Bronchial epithelial cell (primary cell): ENCODE measurements at places on chromosomes 1 and 21.

DNA sequence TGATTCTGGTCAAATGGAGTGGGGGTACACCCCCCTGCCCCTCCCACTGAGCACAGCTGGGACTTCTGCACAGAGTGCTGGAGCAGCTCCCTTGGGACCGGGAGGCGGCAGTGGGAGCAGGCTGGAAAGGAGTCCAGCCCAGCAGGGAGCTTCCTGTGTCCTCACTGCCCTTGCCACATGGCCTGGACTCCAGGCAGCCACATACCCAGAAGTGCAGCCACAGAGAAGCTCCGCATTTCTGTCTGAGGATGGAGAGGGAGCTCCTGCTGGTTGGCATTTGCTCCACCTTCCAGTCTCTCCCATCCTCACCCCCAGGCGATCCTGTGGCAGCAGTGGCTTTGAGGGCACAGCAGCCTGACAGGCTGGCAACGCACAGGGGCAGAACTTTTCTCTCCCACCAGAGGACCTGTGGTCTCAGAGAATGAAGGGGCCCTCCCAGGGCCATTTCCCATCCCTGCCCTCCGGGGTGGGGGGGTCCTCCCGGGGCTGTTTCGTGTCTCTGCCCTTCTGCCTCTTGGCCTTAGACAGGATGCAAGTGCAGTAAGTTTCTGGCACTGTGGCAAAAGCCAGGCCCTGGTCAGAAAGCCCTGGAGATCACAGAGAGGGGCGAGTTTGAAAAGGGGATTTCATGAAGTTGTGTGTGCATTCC lies 103.6 kb upstream of the COL6A1 start:
- DNase-seq: no peak

- DNase-seq: peak; percentile 93
Measured at GRCh38 chr1:45892068-45892785, 88.8 kb downstream of the MAST2 start.

DNA sequence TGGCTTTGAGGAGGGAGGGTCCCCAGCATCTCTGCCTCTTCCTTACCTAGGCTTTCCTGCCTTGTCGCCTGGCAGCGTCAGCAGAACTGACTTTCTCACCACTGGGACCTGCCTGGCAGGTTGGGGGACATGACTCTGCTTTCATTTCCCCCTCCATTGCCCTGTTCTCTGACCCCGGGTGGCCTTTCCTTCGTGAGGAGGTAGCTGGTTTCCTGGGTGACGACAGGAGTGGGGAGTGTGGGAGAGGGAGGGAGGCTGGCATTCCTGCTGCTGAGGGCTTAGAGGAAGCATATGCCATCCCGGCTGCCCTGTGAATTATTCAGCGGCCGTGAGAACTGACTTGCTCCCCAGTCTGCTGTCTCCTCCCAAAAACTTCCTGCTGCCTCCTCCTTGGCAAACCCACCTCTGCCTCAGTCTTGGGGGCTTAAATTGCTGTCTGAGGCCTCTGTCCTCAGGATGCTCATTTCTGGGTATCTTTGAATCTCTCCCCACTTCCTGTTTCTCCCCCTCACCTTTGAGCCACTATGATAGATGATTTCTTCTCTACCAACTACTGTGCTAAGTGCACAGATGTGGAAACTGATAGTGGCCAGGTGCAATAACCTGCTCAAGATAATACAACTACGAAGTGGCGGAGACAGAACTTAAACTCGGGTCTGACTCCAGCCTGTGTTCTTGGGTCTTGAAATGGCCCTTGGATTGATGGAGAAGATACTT lies 182.0 kb upstream of the CSF3R start:
- DNase-seq: no peak

DNA sequence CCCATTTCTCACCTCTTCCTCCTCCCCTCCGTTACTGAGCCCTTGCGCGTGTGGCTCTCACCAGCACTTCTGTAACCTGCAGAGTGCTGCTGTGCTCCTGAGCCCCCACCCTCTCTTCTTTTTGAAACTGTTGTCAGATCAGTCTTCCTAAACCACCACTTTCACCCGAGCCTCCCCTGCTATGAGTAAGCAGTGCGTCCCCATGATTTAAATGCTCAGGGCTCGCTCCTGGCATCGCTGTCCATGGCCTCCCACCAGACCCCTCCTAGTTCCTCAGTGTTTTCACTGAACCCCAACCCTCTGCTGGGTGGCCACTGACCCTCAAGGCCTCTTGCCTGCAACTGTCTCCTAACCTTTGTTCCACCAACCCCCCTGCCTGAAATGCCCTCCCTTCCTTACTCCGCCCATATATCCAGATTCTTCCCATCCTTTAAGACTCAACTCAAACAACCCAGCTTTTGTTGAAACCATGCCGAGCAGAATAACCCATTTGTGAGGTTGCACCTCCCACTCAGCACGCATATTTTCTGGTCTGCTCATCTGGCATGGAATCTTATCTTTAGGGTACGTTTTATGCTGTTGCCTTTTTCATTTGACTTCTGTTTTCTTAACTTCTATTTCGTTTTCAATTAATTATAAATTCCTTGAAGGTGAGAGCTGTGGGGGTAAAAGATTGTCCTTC lies 64.5 kb upstream of the FAM3B start:
- no peak for DNase-seq

DNA sequence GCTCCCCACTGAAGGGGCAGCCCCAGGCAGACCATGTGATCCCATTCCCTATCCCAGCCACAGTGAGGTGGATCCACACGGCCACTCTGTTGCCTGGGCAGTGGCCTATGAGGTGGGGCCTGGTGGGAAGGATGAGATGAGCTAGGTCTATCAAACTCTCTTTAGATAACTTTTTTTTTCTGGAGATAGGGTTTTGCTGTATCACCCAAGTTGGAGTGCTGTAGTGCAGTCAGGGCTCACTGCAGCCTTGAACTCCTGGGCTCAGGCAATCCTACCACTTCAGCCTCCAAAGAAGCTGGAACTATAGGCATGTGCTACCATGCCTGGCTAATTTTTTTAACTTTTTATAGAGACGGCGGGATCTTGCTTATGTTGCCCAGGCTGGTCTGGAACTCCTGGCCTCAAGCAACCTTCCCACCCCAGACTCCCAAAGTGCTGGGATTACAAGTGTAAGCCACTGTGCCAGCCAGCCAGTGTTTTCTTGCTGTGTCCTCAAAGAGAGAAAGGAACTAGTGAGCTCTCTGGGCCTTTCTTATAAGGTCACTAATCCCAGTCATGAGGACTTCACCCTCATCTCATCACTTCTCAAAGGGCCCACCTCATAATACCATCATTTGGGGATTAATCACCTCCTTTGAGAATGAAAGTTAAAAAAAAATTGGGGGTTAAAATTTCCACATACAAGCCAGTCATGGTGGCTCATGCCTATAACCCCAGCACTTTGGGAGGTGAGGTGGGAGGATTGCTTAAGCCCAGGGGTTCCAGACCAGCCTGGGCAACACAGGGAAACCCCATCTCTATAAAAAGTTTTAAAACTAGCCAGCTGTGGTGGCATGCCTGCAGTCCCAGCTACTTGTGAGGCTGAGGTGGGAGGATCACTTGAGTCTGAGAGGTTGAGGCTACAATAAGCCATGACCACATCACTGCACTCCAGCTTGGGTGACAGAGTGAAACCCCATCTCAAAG lies 36.6 kb downstream of the H3-3A start:
- DNase-seq: peak; percentile 62

DNA sequence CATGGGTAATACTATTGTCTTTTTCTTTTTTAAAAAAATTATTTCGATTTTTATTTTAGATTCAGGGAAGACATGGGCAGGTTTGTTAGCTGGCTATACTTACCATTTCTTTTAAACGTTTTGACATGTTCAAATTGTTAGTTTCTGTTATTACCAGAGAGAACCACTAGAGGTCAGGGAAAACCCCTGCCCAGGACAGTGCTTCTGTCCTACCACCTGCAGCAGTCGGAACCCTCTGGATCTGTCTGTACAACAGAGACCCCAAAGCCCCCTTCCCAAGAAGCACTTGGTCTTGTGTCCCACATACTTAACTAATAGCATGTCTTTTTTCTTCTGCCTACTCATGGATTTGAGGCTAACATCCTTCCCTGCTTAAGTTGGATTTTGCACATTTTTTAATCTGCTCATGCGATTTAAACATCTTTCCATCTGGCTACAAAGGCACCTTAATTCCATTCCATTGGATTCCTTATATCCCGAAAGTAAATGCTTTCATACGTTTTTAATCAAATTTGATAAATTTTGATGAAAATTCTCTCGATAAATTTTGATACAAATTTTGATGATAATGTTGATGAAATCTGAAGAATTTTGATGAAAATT lies 10.0 kb upstream of the C1orf115 start:
- DNase-seq: peak; percentile 55

- DNase-seq: no peak
Measured at GRCh38 chr1:219427403-219427802, 185.5 kb downstream of the ZC3H11B start.

GRCh38 chr1:232212253-232212652 lies 417.7 kb downstream of the SIPA1L2 start:
- DNase-seq: no peak

DNA sequence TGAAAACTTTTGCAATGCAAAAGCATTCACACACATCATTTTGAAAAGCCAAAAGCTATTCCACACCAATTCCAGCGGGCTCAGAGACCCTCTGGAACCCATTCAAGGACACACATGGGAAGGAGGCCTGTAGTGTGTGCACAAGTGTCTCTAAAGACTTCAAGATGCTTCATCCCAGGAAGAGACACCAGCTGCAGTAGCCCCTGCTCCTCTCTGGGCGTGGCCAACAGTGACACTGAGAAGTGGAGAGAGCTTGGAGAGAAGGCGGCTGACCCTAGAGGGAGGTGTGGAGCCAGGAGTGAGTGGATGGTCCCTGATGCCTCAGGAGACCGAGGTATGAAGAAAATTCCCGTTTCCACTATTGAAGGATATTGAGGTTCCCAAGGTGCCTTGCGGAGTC lies 14.9 kb upstream of the TNNI1 start:
- DNase-seq: no peak

GRCh38 chr1:246565751-246566127 lies 322 bp downstream of the TFB2M start:
- no peak for DNase-seq

DNA sequence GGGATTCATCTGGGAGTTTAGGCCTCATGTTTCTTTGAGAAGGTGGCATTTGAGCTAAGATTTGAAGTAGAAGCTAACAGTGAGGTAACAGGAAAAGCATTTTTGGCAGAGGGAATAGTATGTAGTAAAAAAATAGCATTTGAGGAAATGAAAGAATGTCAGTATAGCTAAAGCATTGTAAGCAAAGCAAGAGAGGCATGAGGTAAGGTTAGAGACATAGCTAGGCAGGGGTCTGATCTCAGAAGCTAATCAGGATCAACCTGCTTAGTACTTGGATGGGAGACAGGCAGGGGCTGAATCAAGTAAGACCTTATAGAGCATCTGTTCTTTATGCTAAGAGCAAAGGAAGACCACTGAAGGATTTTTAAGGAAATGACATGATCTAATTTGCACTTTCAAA lies 4.0 kb downstream of the POLR3C start:
- DNase-seq: no peak

GRCh38 chr1:151539321-151540020 lies 638 bp upstream of the TUFT1 start:
- DNase-seq: peak; percentile 99

GRCh38 chr1:184407816-184408510 lies 21.1 kb downstream of the C1orf21 start:
- peak; percentile 53 for DNase-seq

GRCh38 chr1:210222340-210223006 lies 10.1 kb upstream of the SERTAD4 start:
- DNase-seq: peak; percentile 68

- DNase-seq: no peak
Measured at GRCh38 chr1:154860156-154860870, 9.8 kb downstream of the KCNN3 start.

DNA sequence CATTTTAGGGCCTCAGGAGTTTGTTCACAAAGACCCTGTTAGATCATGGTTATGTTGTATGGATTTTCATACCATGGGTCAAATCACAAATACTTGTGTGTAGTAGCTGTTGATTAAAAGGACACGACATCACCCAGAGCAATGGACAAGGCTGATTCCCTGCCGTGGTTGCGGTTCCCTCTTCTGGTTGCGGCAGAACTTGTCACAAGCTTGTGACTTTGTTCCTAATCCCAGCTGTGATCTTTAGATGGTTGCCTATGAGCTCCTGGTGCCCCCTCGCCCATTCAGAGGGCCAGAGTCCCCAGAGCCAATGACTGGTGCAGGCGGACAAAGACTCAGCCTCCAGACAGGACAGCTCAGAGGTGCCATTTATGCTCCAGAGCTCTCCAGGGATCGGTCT lies 11.8 kb upstream of the SDHB start:
- DNase-seq: no peak

- no peak for DNase-seq
Measured at GRCh38 chr21:45236481-45236880, 51.2 kb downstream of the POFUT2 start.

DNA sequence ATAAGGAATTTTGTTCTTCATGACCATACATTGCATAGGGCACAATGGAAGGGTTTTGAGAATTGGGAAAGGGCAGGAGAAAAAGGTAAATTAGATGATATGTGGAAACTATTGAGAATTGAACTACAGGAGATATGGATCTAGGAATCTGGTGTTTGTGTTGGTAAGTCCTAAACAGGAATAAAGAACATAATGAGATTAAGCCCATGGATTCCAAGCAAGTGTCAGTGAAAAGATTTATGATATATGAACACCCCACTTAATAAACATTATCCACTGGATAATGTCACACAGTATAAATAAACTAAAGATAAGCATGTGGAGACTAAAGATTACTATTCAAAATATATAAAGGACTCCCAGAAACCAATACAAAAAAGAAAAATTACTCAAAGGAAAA lies 98.2 kb downstream of the TNFSF18 start:
- no peak for DNase-seq

- peak; percentile 70 for DNase-seq
Measured at GRCh38 chr1:13681921-13682320, 18.1 kb upstream of the PRDM2 start.

GRCh38 chr1:108070662-108071061 lies 105.7 kb upstream of the VAV3 start:
- DNase-seq: no peak

DNA sequence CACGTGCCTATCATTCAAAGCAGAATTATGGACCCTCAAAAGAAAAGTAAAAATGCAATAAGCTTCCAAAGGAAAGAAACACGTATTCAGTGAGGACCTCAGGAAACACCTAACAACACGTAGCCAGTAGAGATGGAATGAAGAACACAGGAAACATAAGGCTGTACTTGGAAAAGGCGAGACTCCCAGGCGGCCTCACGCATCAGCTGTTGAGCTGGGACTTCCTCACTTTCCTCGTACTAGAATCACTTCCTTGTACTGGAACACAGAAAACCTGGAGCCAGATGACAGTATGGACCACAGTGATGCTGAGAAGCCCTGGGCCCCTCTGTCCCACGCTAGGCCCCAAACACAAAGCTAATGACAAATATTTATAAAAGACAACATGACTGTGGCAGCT lies 94.4 kb upstream of the BACE2 start:
- DNase-seq: no peak

- DNase-seq: no peak
Measured at GRCh38 chr1:200794506-200795065, 55.9 kb downstream of the CAMSAP2 start.
